ENCODE measurements at places on chromosomes 12 and 14.

DNA sequence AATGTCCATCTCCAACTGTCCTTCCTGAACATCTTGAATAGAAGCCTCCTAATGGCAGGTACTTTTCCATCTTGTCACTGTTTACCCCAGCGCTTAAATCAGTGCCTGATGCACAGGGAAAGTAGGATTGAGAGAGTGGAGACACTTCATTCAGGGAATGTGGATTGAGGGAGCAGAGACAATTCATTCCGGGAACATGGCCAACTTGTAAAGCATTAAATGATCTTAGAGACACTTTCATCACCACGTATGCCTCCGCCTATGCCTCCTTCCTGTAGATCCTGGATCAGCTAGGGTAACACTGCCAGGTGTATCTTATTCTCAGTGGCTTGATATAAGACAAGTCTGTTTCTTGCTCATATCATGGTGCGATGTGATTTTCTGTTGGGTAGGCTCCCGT, 67.6 kb upstream of the CSRP2 start:
- DNase-seq = no peak

GRCh38 chr12:58893495-58893894, 26.8 kb downstream of the LRIG3 start:
- no peak for DNase-seq

DNA sequence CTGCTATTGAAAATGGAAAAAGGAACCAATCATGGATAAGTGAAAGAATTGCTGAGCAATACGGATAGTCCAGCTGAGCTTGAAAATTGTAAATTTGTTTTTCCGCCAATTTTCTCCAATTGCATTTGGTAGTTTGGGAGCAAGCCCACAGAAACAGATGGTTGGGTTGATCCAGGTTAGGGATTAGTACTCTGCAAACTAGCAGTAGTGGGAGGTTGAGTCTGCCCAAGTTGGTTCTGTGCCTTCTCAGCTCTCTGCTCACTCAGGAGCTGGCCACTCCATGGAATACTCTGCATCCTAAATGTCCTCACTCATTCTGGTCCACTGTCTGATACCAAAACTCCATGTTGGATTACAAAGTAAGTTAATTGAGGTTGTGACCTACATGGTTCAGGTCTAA, 361.1 kb upstream of the ATP2B1 start:
- DNase-seq = no peak

DNA sequence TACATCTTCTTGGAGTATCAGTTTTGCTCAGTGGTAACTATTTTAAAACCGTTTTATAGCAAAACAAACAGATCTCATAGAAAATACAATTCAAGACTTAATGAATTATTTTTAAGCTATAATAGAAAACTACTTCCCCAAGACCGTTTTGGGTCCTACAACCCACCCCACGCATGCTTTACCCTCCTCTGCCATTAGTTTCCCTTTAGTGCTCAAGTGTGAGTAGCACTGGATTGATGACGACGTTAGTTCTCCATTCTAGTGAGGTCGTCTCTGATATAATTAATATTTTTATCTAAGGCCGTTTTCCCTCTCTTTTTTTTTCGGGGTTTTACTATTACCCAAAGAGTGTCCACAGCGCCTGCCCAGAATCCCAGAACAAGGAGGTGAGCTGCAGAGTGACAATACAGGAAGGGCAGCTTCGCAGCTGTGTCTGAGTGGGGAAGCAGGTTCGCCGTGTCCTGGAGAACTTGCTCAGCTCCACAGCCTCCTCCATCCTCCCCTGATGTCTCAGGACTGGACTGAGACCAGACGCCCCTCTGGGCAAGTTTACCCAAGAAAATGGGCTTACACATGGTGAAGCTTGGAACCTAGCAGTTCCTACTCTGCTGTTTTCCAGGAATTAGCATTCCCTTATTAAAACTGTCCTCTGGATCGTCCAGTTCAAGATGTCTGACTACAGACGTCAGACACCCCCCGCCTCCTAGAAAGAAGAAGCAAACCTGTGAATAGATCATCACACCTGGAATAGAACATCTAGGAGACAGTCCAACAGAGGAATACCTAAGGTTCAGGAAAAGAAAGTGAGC, 31.9 kb upstream of the MON2 start:
- DNase-seq = no peak

GRCh38 chr12:124639122-124639806, 71.9 kb upstream of the NCOR2 start:
- DNase-seq = no peak

DNA sequence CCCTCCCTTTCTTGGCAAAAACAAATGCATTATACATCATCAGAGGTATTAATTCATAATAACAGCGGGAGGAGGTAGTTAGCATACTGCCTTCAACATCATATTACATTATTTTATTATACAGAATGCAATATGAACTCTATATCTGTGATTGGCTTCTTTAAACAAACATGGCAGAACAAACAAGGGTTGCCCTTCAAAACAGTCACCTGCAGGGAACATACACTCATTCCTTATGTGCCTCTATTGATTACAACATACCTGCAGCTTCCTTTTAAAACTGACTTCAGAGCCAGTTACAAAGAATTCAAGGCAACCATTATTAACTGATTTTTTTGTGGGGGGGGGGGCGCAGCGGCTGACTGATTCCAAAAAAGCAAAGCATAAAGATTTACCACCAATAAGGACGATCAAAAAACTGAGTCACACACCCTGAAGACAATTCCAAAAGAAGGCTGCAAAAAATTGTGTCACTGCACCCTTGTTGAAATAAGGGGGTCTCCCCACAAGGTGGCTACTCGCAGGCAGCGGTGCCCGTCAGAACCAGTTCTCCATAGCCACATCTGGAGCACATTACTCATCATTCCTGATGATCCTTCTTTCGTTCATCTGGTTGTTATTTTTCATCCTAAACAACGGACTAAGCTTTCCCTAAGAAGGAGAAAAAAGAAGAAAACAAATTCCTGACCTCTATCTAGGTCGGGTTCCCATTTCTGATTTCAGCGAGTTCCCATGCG, 51.8 kb downstream of the SMUG1 start:
- DNase-seq = no peak

DNA sequence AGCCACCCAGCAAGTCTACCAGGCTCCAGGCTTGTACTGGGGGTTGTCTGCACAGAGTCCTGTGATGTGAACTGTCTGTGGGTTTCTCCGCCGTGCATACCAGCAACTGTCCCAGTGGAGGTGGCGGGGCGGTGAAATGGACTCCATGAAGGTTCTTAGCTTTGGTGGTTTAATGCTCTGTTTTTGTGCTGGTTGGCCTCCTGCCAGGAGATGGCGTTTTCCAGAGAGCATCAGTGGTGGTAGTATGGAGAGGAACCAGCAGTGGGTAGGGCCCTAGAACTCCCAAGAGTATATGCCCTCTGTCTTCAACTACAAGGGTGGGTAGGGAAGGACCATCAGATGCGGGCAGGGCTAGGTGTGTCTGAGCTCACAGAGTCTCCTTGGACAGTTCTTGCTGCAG, 303.8 kb downstream of the TMEM121 start:
- no peak for DNase-seq

GRCh38 chr12:104751120-104751519, 207.0 kb downstream of the SLC41A2 start:
- DNase-seq = no peak

DNA sequence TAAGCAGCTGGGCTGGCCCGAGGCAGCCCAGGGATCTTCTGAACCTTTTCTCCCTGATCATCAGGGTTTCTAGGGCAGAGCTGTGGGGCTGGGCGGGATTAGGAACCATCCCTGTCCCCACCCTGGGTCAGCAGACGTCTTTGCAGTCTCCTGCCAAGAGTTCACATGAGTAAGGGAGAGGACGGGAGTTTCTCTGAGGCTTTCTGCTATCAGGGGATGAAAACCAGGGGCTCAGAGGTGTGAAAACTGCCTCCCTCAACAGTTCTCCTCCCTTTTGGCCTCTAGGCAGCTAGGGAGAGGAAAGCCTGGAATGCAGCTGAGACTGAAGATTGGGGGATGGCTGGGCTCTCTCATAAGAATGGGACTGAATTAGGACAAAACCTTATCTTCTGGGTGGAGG, 7.9 kb downstream of the ZNF385A start:
- no peak for DNase-seq

- DNase-seq = peak; percentile 67
These were observed at the start of gene LRP1 for GRCh38 chr12:57127726-57128518. Gene LRP1, plus strand, starts transcription at chr12:57128483. Its CDS starts 482 bp downstream, at chr12:57128965.

DNA sequence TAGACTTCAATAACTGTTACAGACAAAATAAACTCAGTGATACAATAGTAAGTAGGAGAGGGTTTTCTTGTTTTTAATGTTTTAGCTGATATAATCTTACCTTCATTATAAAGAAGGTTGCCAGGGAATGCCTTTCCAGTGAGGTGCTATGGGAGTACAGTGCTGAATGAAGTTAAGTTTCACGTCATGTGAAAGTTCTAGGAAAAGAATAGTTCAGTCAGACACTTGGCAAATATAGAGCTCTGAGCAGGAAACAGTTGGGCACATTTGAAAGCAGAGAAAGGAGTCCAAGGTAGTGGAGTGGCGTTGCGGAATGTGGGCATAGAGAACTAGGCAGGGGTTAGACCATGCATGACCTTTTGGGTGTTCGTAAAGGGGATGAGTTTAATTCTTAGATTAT, 88.6 kb upstream of the DCN start:
- DNase-seq = no peak

GRCh38 chr12:1351926-1352325, 242.5 kb downstream of the FBXL14 start:
- DNase-seq = no peak

DNA sequence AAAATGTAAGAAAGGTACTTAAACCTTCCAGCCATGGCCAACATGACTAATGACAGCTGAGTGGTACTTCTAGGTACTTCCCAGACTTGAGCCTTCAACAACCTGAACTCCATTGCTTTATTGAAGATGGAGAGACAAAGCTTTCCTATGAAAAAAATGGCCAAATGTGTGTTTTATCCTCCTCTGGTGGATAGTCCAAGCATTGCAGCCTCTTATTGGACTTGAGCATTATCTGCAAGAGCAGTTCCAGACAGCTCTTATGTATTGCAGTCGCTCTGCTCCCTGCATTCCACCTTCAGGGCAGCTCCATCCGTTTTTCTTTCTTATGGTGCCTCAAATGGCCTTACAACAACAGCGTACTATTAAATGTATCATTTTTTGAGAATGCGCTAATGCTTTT, 588.2 kb downstream of the NRXN3 start:
- peak; percentile 4 for DNase-seq

DNA sequence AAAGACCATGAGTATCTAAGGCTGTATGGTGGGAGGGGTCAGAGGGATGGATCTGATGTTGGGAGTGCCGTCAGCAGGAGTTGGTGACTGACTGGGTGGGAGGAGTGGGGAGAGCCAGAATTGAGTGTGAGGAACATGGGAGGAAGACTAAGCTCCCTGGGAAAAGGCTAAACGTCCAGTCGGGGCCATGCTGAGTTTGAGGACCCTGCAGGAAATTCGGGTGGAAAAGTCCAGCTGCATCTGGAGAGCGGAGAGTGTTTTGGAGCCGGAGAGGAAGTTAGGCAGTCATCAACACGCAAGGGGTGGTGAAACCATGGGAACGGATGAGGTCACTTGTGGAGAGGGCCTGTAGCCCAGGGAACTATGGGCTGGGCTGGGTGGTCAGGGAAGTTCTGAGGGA, 60.9 kb downstream of the ELK3 start:
- no peak for DNase-seq

GRCh38 chr12:45231515-45232145, 15.7 kb downstream of the ANO6 start:
- DNase-seq = no peak

DNA sequence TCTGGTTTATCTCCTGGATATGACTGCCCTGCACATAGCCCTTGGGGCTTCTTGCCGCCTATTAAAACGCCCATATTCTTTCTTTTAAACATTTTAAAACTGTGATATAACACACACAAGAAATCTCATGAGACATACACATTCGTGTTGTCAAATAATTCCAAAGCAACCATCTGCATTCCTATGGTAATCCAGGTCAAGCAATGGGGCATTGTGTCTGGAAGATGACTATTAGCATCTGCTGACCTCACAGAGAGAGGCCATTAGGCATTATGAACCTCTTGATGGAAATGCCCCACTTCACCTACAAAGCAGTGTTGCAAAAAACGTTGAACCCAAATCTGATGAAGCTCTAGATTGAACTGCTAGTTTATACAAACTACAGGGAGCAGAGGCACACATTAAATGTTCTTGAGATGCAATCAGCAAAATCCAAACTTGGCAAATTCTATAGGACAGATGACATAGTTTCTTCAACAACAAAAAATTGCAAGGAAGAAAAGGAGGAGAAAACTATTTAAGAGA, 513.8 kb upstream of the CCDC196 start:
- DNase-seq = no peak

GRCh38 chr14:60681271-60681670, 32.0 kb upstream of the SIX1 start:
- DNase-seq = no peak

DNA sequence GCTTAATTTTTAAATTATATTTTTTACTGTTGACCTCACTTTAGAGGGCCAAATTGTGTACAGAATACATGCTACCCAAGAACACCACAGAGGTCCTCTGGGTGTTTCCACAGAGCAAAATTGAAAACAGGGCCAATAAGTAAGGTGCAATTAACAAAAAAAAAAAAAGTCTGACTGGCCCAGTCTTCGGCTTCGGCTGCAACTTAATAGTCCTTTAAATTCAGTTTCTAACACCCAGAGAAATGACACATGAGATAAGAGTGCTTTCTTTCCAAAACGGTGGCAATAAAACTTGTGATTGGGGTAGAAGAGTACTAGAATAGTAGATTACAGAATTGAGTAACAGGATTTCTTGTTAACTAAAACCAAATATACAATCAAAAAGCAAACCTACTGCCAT, 81.3 kb downstream of the MED13L start:
- DNase-seq = no peak

DNA sequence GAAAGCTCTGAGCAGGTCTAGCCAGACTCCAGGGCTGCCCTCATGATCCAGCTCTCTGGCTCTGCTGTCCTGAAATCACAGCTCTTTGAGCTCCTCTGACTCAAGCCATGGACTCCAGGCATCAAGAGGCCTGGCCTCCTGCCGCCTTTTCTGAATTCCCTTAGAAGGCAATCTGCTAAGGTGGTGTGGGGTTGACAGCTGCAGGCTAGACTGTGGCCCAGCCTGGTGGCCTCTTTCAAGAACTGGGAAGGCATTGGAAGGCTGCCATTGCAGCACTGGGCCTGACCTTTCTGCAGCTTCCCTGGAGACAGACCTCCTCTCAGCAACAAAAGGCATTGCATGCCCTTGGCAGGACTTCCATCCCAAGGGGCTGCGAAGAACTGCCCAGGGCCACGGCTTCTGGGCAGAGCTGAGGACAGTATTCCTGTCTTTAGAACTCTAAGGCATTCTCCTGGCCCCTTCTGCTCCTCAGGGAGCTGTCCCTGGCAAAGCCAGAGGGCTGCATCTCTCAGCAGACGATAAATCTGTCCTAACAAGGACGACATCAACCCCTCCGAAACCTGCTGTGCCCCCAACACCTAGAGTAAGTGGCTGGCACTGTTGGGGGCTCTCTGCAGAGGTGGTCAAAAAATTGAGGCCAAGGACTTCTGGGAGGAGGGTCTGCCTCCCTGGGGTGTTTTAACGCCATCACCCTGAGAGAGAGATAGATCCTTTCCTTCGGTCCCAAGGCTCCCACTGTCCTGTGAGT, 115.6 kb downstream of the RBM19 start:
- no peak for DNase-seq

GRCh38 chr14:34794217-34794616, 79.8 kb upstream of the CFL2 start:
- DNase-seq = no peak

GRCh38 chr14:100384819-100385813, 62.0 kb downstream of the SLC25A47 start:
- peak; percentile 35 for DNase-seq

- DNase-seq = no peak
These were observed 292.3 kb downstream of the TMEM121 start for GRCh38 chr14:105818712-105819005.

GRCh38 chr14:92103363-92103989, 2.9 kb downstream of the ATXN3 start:
- no peak for DNase-seq

GRCh38 chr12:6373022-6373787, 2.2 kb downstream of the SCNN1A start:
- peak; percentile 65 for DNase-seq

Measured in HCT116 (cell line).